Globus pallidus (tissue), 1 donor: ENCODE measurements at places on chromosomes 13 and 19.
A peak's percentile ranks its signal among the peaks of the same experiment; 100 is the strongest.

- DNase-seq: peak; percentile 62
Measured at GRCh38 chr19:17468302-17469091, 1.8 kb upstream of the SLC27A1 start.

- no peak for DNase-seq
Measured at GRCh38 chr13:23806874-23807526, 82.2 kb downstream of the MIPEP start.

GRCh38 chr13:48315969-48316650 is 12.6 kb downstream of the RB1 start:
- no peak for DNase-seq

- no peak for DNase-seq
Measured at GRCh38 chr19:55441692-55442321, 1.3 kb downstream of the SHISA7 start.

GRCh38 chr13:112207129-112207528 is 140.2 kb downstream of the SOX1 start:
- DNase-seq: no peak

DNA sequence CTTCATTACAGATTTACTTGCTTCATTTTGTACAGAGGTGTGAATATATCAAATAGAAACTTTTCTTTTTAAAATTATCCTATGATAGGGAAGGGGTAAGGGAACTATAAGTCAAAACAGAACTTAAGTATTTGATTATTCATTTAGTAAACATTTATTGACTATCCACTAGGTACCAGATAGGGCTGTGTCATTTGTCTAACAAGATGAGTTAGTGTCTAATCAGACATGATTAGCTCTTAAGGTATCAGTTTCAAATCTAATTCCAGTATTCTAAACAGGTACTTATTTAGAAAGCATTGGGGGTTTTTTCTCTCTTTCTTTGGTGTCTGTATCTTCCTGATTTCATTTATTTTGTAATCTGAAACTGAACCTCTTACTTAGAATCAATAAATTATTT is 32.2 kb downstream of the CDADC1 start:
- no peak for DNase-seq

GRCh38 chr13:104577071-104577815 is 1511.0 kb upstream of the SLC10A2 start:
- DNase-seq: no peak

GRCh38 chr13:75660694-75661093 is 24.6 kb downstream of the LMO7 start:
- no peak for DNase-seq

DNA sequence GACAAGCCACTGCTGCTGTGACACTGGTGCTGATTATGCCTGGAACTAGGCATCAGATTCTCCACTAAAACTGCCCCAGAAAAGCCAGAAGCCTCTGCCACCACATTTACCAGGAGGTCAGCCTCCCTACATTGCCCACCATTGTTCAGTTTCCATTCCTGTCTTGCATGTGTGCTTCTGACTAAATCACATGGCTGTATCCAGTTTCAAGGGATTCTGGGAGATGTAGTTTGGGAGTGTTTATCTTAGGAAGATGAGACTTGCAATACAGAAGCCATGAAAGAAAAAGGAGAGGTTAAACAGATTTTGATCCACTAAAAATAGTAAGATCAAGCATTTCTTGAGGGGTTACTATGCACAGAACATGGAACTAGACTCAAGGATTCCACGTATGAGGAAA is 40.7 kb upstream of the SERPINE3 start:
- DNase-seq: no peak

DNA sequence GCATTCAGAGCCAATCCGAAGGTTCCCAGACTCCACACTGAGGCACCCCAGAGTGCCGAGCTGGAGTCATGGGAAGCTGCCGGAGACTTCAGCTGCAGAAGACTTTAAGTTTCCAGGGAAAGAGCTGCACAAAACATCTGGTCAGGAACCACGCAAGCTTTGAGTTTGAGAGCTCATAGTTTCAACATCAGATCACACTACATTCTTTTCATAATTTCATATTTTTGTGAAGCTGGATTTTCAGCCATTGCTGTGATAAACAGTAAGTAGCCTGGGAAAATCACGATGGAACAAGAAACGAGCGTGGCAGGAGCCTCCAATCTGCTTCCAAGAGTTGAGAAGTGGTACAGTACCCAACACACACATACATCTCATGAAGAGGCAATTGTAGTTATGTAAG is 25.5 kb upstream of the ATP12A start:
- no peak for DNase-seq

- DNase-seq: no peak
Measured at GRCh38 chr13:94313926-94314325, 165.6 kb downstream of the DCT start.

DNA sequence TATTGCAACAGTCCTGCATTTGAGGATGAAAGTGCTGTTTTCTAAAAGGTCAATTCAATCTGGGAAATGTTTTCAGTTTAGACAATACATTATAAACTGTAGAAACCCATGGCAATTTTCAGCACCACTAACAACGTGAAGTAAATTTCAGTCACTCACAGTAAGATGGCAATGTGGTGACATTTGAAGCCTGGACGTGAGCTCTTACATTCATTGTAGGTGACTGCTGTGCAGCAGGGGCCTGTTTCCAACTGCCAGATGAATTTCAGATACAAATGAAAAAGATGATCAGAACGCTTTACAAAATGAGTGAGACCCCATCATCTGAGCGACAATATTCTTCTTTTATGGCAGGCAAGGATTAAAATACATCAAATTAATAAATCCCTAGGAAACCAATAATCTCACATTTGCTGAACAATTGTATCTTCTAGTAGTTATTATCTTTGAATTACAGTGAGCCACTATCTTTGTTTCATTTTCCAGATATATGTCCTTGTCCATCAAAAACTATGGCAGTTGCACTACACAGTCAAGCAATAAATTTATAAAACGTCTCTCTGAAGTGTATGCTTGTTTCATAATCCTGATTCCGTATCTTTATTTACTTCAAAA is 1816.8 kb downstream of the OLFM4 start:
- DNase-seq: no peak

DNA sequence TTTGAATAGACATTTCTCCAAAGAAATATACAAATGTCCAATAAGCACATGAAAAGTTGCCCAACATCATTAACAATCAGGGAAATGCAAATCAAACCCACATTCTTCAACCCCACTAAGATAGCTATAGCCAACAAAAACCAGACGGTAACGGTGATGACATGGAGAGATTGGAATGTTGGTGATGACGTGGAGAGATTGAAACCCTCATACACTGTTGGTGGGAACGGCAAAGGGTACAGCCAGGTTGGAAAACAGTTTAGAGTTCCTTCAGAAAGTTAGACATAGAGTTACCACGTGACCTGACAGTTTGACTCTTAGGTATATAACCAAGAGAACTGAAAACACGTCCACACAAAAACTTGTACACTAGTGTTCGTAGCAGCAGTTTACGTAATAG is 48.1 kb downstream of the TNFRSF19 start:
- no peak for DNase-seq

GRCh38 chr19:1744822-1745563 is 8.3 kb upstream of the ONECUT3 start:
- no peak for DNase-seq

DNA sequence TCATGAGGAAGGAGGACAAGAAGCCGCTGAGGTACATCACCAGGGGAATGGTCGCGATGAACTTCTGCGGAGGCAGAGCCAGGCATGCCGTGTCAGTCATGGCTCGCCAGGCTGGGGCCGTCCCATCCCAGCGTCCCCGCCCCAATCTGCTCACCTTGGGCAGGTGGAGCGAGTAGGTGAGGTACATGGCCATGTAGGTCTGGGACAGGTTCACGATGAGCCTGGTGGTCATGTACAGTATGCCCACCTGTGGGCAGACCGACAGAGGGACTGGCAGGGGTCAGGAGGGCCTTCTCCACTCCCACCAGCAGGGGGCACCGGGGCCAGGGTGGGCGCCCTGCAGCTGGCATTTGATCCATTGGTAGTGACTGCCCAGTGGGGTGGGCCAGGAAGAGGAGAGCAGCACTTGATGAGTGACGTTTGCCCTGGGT is 8.3 kb downstream of the TEKTIP1 start:
- no peak for DNase-seq

DNA sequence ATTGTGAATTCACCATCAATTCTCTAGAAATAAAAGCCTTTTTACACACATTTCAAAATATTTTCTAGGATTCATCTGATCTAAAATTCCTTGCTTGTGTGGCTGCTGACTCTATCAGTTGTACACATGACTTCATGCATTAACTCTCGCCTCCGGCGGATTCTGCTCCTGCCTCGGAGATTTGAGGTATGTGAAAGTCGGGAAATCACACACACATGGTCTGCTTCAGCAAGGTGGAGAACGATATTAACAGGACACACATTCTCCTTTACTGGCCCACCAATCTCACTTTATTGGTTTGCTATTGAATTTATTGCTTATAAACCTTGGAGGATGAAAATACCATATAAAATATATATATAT is 855.7 kb downstream of the SLITRK5 start:
- DNase-seq: no peak

DNA sequence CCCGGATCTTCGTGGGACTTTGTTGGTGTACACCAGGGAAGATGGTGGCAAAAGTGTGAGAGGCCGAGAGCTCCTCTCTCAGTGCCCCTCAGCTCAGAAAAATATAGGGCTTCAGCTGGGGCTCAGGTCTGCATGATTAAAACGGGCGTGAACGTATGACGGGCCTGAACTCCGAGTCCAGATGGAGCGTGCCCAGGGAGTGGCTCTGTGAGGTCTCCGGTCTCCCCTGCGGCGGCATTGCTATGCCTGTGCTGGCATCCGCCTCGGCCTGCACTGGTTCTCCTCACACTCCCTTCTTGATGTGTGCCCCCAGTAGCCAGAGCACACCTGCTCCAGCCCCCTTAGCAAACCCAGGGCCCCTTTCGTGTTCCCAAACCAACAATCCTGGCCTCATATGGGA is 82.0 kb downstream of the TEX29 start:
- DNase-seq: no peak

- DNase-seq: no peak
Measured at GRCh38 chr13:46605076-46605824, 52.3 kb downstream of the LRCH1 start.

DNA sequence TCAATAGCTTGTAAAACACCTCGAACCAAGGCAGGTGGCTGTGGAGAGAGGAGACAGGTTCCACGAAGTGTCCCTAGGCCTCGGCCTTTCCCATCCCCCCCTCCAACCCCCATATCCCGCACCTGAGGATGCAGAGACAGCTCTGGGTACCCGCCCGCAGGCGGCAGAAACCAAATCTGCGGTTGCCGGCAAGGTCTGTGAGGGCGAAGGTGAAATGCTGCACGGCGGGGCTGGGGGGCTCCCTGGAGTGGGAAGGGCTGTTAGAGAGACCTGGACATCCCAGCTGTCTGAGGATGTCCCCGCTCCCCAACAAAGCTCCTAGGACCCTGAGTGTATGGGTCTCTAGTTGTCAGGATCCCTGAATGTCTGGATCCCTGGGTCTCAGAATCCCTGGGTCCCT is 2.8 kb downstream of the DENND1C start:
- no peak for DNase-seq

- no peak for DNase-seq
Measured at GRCh38 chr13:107069108-107069776, 501.3 kb upstream of the ARGLU1 start.

DNA sequence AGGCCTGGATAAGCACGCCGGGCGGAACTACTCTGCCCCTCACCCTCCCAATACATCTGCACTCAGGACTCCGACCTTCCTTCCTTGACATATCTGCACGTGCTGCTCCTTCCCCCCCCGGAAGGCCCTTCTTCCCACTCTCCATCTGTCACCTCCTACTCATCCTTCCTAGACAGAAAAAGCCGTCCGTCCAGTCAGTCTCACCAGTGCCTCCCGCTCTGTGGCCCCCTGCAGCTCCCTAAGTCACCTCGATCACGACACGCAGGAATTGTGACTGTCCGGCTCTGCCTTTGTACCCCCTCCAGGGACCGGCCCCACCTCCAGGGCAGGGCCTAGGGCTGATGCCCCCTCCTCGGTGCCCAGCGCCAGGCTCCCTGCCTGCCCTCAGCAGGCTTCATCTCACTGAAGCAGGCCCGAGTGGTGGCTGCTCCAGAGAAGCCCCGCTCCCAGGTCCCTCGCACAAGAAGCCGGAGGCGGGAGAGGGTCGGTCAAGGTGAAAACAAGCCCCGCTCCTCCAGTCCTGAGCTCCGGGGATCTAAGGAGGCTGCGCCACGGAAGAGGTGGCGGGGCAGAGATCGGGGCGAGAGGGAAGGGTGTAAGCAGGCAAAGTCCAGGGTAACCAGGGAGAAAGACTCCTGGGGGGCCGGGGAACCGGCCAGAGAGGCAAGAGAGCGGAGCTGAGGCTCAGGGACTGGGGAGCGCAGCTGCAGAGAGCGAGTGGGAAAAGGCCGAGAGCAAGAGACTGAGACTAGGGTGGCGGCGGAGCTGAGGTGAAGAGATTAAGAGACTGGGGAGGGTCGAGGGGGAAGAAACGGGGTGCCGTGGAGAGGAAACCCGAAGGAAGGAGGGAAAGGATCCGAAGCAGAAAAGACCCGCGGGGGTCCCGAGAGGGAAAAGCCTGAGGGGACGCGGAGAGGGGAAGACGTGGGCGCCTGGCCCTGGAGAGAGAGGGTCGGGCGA is 1.1 kb downstream of the PPP6R1 start:
- DNase-seq: no peak

DNA sequence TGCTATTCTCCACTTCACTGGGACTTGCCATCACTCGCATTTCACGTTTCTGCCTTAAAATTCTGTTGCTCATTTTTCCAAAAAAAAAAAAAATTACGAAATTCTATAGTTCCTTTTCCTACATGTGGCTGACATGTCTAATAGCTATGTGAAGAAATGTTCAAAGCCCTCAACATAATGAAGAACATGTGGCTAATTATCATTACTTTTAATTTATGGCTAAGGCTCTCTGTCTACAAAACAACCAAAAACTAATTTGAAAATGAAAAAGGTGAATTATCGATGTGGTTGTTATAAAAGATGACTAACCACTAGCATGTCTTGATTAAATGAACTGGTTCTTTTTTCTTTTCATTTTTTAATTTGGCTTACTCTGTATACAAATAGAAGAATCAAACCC is 940.0 kb downstream of the EFNB2 start:
- DNase-seq: no peak

GRCh38 chr13:63107179-63107943 is 1691.7 kb upstream of the PCDH20 start:
- DNase-seq: no peak

- DNase-seq: no peak
Measured at GRCh38 chr19:46610851-46611770, 10.0 kb downstream of the CALM3 start.

DNA sequence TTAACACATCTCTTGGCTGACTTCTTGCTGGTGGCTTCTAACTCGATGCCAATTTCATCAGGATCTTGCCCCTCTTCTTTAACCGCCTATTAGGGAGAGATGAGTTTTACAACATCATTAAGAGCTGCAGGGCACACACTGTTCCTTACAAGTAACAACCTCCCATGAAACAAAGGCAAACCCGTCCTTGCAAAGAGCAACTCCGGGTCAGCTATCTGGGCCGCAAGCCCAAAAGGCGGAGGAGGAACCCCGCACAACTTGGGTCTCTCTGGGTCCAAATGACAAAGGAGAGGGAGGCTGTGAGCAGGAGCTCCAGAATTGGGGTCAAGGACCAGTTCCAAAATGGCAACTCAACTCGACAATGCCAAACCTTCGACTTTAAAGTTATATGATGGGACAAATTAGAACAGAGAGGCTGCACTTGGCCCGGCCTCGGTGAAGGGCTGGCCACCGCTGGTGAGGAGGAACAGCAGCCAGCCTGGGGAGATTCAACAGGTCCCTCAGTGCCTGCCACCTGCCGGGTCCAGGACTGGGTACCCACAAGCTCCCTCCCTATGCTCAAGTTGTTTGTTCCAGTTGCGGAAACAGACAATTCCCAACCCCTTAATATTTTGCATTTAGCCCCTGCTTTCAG is 1.1 kb downstream of the SAFB2 start:
- DNase-seq: peak; percentile 59

GRCh38 chr19:4454747-4455718 is 2.6 kb downstream of the UBXN6 start:
- DNase-seq: no peak
